ENCODE measurements at places on chromosomes 16 and 17.

GRCh38 chr17:65515512-65515911 is 45.9 kb downstream of the AXIN2 start:
- no peak for DNase-seq

DNA sequence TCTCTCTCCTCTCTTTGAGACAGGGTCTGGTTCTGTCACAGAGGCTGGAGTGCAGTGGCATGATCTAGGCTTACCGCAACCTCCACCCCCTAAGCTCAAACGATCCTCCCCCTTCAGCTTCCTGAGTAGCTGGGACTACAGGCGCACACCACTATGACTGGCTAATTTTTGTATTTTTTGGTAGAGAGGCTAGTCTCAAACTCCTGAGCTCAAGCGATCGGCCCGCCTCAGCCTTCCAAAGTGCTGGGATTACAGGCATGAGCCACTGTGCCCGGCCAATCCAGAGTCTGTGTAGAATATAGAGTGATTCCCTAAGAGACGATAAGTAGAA is 65.8 kb upstream of the RPH3AL start:
- DNase-seq: peak; percentile 36

GRCh38 chr17:40901981-40902474 is 17.0 kb upstream of the KRT20 start:
- DNase-seq: no peak

GRCh38 chr17:29240968-29241963 is 5.4 kb upstream of the CRYBA1 start:
- peak; percentile 57 for DNase-seq

DNA sequence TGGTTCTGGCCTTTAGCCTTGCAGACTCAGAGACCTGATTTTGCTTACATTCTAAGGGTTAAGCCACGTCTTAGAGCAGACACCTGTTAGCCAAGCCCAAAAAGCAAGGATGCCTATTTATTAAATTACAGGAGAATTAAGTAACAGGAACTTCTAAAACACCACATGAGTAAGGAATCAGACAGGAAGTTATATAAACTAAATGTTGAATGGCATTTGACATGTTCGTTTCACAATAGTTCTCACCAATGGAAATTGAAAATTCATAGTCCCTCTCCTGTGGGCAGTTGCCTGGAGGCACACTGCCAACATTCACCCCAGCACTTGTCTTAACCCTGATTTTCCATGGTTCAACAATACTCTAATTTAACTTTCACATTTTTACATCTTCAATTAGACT is 9.0 kb downstream of the KRTAP9-7 start:
- DNase-seq: no peak

- no peak for DNase-seq
These were observed 8.0 kb downstream of the TRPV2 start for GRCh38 chr17:16423226-16423872.

GRCh38 chr17:77555121-77555591 is 403.3 kb upstream of the TNRC6C start:
- no peak for DNase-seq

GRCh38 chr17:38598536-38598935 is 7.2 kb downstream of the SRCIN1 start:
- DNase-seq: no peak

- no peak for DNase-seq
These were observed 378.7 kb upstream of the DYNLRB2 start for GRCh38 chr16:80161799-80162739.

- DNase-seq: no peak
These were observed 18.2 kb downstream of the DHX38 start for GRCh38 chr16:72111657-72112451.

DNA sequence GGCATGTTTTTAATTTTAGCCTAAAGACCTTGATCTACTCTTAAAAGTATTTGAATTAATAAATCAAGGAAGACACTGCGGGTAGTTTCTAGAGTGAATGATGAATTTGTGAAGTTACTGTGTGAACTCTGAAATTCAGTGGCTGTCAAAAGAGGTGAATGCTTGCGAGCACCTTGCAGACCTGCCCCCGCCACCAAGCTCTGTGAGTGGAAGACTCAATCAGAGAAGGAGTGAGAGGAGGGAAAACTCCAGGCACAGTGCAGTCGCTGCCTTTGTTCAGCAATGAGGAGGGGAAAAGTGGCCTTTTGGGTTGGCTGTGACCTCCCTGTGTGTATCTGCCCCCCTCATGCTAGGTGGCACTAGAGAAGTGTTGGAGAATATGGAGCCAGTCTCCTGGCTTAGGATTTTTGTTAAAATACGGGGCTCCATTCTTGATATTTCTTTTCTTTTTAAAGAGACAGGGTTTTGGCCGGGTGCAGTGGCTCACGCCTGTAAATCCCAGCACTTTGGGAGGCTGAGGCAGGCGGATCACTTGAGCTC is 53.0 kb downstream of the LDHD start:
- no peak for DNase-seq
